AG04450 (cell line): ENCODE measurements at places on chromosomes 16 and 17.

DNA sequence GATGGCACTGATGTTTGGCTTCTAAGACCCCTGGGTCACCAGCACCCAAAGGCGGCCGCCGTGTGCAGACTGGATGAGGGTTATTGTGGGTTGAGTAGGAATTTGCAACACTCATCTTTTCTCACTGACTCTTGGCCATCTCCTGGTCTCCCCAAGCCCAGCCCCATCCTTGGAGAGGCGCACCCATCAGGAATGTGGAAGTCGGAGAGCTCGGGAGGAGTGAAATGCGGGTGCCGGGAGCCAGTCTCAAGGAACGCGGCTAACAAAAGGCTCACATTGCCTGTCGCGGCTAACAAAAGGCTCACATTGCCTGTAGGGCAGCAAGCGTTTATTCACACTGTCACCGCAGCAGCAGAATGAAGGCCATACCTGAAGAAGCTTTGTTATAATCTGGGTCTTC lies 248.6 kb downstream of the FOXL1 start:
- no peak for DNase-seq

GRCh38 chr16:73049091-73049490 lies 1.2 kb upstream of the ZFHX3 start:
- DNase-seq, result no peak

DNA sequence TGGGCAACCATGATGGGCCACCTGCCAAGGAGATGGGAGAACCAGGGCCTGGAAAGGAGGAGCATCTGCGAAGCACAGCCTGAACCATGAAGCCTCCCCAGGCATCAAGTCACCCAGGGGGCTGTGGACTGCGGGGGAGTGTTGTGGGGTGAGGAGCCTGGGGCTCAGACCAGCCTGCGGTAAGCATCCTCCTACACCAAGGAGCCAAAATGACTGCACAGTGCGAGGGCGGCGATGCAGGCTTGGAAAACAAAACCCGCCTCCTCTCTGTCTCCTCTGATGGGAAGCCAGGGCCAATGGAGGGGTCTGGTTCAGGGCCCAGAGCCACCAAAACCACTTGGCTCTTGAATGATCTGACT lies 18.1 kb upstream of the MAF start:
- DNase-seq, result no peak

DNA sequence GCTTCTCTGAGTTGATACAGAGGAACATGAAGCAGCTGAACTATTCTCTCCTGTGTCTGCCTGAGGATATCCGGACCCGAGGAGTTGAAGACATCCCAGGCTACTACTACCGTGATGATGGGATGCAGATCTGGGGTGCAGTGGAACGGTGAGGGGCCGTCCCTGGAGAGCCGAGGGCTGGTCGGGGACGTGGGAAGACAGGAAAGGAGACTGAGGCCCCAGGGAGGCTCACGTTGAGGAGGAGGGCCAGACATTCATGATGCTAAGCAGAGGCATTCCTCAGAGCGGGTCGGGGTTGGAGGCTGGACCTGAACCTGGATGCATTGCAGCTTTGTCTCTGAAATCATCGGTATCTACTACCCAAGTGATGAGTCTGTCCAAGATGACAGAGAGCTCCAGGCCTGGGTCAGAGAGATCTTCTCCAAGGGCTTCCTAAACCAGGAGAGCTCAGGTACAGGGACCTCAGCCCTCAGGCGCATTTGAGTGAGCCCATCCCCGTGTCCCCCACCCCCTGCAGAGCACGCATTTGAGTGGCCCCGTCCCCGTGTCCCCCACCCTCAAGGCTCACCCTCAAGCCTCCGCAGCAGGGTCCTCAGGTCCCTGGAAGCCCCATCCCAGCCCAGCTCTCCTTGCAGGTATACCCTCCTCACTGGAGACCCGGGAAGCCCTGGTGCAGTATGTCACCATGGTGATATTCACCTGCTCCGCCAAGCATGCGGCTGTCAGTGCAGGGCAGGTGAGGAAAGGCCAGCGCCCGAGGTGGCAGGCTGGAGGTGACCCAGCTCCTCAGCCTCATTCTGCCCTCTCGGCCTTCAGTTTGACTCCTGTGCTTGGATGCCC lies 8.3 kb downstream of the ALOX15B start:
- no peak for DNase-seq

DNA sequence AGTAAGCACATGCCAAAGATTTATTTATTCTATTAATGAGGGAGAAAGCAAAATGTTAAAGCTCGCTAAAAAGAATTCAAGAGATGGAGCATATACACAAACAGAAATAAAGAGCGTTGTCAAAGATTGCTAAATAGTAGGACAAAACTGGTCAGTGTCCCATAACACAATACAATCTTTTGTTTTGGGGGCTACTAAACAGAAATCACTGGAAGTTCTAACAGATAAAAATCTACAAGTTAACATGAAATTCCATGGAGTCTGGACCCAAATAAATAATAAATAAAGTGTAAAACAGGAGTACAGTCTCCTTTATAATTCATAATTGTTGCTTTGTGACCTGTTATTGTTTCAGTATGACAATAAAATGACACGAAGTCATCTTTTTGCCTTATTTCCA lies 115.2 kb upstream of the CNTNAP4 start:
- no peak for DNase-seq

GRCh38 chr17:67244431-67245072 lies 444 bp downstream of the HELZ start:
- no peak for DNase-seq

DNA sequence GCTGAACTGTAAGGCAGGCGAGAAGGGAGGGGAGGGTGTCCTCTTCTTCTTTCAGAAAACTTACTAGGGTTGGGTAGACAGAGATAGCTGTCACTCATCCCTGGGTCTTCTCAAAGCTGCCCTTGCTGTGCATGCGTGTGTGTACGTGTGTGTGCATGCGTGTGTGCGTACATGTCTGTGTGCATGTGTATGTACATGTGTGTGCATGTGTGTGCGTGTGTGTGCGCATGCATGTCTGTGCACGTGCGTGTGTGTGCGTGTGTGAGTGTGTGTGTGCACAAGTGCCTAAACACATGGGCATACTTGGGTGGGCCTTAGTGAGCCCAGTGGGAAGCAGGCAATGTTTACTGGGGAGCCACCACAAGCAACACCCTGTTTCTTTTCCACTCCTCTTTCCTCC lies 154.8 kb upstream of the TNRC6C start:
- no peak for DNase-seq

DNA sequence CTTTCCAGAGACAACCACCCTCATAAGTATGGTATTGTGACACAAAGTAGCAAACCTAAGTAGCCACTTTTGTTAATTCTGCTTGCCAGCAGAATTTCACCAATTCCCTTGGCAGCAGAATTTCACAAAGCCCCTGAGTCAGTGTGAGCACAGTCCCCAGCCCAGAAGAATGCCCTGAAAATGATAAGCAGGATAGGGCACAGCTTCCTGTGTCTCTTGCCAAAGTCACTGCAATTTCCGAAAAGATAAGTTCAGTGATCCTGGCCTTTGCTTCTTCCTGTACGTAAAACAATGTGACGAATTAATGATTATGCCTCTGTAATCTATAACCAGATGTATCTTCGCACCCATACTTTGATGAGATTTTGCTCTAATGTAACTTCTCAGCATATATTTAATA lies 16.0 kb upstream of the WIPF2 start:
- DNase-seq, result no peak

DNA sequence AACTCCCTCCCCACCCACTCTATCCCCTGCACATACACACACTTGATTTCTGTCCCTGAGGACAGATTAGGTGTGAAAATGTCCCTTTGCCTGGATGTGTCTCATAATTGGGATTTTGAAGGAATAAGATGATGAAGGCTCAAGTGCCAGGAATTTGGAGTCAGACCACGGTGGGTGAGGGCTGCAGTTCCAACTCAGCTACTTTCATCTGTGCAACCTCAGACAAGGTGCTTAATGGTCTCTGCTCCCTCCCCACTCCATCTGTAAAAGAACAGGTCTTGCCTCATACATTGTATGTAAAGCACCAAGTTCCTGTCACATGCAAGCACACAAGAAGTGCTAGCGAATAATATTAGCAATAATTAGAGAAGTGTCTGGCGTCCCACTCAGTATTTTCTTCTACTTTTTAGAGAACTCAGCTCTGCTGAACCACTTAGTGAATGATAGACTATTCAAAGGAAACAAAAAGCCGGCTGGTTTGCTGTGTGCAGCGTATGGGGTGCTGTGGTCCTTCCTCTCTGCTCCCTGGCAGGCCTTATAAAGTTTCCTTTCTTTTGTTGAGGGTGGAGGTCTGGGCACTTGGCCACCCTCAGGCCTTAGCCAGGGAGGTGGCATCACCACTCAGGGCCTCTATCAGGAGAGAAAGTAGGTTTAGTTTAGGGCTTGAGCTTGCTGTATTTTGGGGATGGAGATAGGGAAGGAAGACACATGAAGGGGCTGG lies 6.4 kb downstream of the TBX4 start:
- no peak for DNase-seq

DNA sequence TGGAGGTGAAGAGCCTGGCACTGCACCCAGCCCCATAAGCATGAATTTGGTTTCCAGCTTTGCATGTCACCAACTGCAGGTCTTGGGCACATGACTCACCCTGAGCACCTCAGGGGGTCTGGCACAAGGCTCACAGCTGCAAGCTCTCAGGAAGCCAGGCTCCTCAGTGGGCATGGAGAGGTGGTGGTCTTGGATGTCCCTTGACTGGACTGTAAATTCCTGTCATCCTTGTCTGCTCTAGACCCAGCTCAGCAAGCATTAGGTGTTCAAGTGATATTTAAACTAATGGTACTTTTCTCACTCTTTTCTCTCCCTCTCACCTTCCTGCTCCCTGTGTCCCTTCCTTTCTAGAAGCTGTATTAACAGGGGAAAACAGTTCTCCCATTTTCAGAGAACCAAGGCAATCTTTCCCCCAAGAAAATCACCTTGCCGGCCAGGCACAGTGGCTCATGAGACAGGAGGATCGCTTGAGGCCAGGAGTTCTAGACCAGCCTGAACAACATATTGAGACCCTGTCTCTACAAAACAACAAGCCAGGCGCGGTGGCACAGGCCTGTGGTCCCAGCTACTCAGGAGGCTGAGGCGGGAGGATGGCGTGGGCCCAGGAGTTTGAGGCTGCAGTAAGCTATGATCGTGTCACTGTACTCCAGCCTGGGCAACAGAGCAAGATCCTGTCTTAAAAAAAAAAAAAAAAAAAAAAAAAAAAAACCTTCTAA lies 5.1 kb upstream of the KIFC3 start:
- no peak for DNase-seq

GRCh38 chr16:9125658-9126505 lies 34.4 kb downstream of the HAPSTR1 start:
- no peak for DNase-seq

- DNase-seq, result no peak
Measured at GRCh38 chr17:60586288-60586974, 13.6 kb upstream of the PPM1D start.

GRCh38 chr16:15708096-15708495 lies 58.1 kb downstream of the NDE1 start:
- DNase-seq, result peak; percentile 29

GRCh38 chr17:82134101-82134500 lies 36.1 kb upstream of the FASN start:
- no peak for DNase-seq

DNA sequence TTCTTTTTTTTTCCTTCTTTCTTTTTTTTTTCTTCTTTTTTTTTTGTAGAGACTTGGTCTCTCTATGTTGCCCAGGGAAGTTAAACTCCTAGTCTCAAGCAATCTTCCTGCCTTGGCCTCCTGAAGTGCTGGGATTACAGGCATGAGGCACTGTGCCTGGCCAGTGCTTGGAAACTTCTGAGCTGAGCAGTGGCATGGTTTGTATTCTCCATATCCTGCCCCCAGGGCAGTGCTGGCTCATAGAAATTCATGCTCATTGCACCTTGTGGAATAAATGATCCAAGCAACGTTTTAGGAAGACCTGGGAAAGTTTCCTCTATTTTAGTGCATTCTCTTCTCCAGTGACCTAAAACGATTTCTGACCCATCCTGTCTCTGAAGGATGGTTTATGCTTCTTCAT lies 16.7 kb upstream of the SYT17 start:
- DNase-seq, result no peak

- peak; percentile 47 for DNase-seq
Measured at GRCh38 chr16:1705688-1706385, at the start of gene MAPK8IP3. Gene MAPK8IP3 (plus strand): TSS chr16:1706195. CDS start chr16:1706340, 145 bp downstream.

DNA sequence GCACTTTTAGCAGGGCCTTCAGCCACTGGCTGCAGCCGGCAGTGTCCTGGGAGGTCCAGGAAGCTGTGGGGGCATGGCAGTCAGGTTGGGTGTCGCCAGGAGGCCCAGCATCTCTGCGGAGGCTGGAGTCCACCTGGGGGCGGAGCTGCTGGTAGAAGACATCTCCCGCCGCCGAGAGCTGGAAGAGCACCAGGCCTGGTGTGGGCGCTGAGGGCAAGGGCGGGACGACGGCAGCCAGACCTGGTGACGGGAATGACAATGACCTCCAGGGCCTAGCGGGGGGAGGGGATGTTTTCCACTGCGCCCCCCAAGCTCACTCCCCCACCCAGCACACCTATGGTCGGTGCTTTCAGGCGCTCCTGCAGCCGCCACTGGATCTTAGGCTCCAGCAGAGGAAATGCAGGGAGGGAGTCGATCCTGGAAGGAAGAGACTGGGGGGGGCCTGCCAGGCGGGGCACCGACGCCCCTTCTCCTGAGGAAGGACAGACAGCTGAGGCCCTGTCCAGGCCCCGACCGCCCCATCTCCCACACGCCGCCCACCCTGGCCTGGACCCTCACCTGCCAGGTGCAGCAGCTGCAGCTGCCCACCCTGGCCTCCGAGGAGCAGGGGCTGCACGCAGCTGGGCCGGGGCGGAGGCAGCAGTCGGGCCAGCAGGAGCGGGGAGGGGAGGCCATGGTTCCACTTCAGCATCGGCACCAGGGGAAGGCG lies 7.1 kb downstream of the TAF1C start:
- no peak for DNase-seq

DNA sequence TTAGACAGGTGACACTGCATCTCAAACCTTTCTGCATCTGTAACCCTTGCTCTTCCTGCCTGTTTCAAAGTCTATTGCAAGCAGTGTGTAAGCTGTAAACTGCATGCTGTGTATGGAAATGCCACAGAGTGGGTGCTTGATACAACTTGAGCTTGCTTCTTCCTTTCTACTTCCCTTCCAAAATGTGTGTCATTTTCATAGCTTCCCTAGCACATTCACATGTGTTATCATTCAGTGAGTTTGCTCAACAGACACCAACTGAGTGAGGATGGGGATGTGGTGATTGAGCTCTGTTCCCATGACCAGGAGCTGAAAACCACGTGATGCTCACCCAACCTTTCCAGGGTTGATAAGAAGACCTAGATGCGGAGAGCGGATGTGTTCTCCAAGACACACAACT lies 111.1 kb downstream of the VAT1L start:
- DNase-seq, result no peak

DNA sequence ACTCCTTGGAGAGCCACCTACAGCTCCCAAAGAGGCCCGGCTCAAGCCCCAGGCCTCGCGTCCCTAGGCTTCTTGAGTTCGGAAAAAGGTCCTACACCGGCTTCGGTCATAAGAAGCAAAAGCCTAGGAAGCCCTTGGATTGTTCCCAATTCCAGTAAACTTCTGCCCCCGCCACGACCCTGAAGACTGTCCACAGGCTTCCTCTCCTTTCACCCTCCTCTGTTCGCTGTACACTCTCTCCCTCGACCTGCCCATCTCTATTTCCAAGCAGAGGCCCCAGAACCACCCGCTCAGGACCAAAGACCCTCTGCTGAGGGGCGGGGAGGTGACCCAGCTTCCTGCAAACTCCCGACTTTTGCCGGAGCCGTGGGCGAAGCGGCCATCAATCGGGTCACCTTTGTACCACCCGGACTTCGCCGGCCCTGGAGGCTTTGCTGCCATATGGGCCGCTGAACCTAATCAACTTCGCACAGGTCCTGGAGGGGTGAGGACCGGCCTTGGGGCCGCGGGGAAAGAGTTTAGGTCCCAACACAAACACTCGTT lies 2.7 kb downstream of the HOXB2 start:
- no peak for DNase-seq
